Activated CD4-positive, alpha-beta T cell treated with anti-CD3 and anti-CD28 coated beads, Interleukin-2, amount 50 U/mL, for 24 hours (primary cell): ENCODE measurements at places on chromosomes 7 and 10.

GRCh38 chr7:150375662-150376521 is 3.2 kb upstream of the ZNF775 start:
- peak; percentile 58 for DNase-seq

DNA sequence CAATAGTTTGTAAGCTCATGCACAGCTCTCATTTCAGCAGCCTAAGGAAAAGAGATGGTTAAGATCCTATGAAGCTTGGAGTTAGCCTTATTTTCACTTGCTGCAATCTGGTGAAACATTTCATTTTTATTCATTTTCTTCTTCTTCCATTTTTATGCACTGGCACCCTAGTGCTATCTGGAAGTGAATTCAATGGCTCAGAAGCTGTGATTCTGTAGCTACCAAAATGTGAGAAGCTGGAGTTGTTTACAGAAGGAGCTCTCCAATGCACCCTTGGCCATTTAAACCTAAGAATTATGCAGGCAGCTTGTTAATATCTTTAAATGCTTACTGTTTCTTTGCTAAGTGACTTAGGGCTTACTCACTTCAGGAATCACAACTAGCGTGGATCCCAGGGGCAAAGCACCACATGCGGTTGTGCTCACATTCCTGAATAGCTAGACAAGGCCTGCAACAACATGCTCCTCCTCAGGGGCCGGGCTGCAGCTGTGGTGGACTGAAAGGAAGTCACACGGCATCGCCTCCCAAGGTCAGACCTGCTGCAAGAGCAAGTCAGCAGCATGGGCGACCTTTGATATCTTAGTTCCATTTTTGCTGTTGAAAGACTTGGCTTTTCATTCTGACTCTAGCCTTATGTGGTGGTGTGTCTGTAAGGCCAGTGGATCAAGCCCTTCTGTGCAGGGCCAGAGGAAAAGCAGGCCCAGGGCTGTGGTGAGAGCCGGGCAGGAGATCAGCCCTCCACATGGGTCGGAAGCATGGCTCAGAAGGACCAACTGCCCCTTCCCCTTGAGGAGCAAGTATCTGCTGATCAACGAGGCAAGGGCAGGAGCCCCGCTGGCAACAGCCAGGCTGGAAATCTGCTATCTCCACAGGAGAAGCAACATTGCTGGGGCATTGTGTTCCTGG is 91.9 kb upstream of the MBL2 start:
- DNase-seq = no peak

GRCh38 chr7:20270867-20271266 is 53.7 kb upstream of the MACC1 start:
- no peak for DNase-seq

- no peak for DNase-seq
These were observed 47.1 kb downstream of the DIP2C start for GRCh38 chr10:642186-642890.

DNA sequence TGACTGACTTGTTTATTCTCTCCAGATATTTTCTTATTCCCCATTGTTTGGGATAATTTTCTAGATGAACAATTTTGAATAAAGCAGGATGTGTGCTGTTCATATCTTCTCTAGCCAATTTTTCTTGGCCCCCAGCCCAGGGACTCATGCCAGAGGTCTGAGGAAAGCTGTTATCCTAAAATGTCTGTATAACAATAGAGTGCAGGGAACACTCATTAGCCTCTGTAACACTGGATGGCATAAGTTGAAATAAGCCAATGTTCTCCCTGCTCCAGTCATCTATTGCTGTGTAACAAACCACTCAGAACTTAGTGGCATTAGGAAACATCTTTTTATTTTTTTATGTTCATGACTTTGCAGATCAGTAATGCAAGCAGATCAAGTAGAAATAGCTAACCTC is 121.7 kb upstream of the TRIM24 start:
- DNase-seq = no peak

DNA sequence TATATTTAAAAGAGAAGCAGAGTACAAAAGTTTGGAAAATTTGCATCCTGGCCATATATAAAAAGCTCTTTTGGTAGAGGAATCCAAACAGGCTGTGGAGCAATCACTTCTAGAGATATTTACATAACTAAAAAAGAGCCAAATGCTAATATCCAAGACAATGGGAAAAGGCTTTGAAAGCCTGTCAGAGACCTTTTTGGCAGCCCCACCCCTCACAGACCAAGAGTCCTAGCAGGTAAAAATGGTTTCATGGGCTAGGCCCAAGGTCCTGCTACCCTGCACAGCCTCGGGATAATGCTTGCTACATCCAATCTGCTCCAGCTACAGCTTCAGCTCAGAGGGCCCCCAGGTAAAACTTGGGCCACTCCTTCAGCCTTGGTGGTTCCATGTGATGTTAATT is 430.2 kb upstream of the KCND2 start:
- DNase-seq = no peak

DNA sequence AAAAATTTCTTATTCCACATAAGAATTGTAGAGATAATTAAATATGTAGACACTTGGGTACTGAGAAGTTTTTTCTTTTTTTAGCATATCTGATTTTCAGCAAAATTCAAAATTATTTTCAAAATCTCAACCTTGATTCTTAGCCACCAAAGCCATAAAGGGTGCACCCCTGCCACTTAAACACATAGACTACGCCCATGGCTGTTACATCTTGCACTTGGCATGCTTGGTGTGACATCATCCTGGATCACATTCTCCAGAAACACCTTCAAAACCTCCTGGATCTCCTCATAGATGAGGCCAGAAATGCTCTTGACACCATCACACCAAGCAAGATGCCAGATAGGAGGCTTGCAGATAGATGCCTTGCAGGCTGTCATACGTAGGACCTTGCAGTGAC is 89.1 kb upstream of the KLF14 start:
- no peak for DNase-seq

GRCh38 chr7:65338346-65338745 is 35.3 kb upstream of the ZNF92 start:
- DNase-seq = no peak

- DNase-seq = no peak
These were observed 39.8 kb downstream of the GNA12 start for GRCh38 chr7:2804227-2804763.

DNA sequence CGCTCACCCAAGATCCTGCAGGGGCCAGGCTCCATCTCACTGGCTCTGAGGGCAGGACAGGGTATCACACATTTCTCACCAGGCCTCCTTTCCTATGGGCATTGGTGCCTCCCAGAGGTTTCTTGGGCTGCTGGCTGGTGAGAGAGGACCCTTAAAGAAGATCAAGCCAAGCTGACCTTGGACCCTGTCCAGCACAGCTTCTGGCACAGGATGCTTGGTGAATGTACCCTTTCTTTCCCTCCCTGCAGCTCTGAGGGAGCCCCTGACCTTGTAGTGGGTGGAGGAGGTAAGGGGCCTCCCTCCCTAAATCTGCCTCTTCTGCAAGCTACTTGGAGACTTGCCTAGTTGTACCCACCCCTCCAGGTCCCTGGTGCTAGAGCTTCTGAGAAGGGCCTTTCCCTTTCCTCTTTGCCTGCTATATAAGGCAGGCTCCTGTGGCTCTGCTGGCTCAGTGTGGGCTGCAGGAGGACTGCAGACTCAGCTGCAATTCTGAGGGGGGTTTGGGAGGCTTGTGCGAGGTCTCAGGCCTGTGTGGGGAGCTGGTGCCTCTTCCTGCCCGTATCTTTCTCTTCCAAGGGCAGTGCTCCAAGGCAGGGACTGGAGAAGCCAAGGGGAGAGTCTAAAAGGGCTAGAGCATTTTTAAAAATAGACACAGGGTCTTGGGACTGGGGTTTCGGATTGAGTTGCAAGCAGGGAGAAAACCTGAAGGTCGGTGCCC is 11.7 kb upstream of the TRIM8 start:
- no peak for DNase-seq

- DNase-seq = no peak
These were observed 188.0 kb downstream of the GRID1 start for GRCh38 chr10:86178401-86179152.

- no peak for DNase-seq
These were observed 73.4 kb downstream of the PAPSS2 start for GRCh38 chr10:87733081-87733480.

- no peak for DNase-seq
These were observed 79.4 kb downstream of the VSTM4 start for GRCh38 chr10:49035920-49036319.

- DNase-seq = no peak
These were observed 39.3 kb downstream of the HBP1 start for GRCh38 chr7:107208024-107208521.

DNA sequence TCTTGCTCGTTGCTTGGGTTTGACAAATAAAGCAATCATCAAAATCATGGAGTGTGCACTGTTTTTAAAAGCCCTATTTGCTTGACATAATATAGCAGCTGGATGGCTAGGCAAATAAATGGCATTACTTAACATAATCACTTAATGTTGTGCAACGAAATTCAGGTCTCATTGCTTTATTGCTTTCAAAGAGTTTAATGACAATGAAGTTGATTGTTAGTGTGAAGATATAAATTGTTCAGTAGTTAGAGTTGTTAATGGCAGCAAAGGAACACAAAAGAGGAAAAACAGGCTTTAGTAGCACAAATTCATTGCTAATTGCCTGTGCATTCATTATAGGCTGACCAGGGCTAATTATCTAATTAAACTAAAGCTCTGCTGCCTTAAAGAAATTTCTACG is 7.6 kb upstream of the ADO start:
- no peak for DNase-seq

- DNase-seq = no peak
These were observed 85.9 kb downstream of the LSMEM1 start for GRCh38 chr7:112566442-112567324.

- DNase-seq = no peak
These were observed 384.4 kb downstream of the PARD3 start for GRCh38 chr10:34430685-34431084.

GRCh38 chr10:65864529-65864928 is 1061.3 kb upstream of the LRRTM3 start:
- DNase-seq = no peak
